Tibial nerve (tissue), 4 donors: ENCODE measurements at places on chromosomes 4 and X.

- DNase-seq: no peak
Measured at GRCh38 chrX:2324151-2324550, 176.6 kb downstream of the DHRSX start.

DNA sequence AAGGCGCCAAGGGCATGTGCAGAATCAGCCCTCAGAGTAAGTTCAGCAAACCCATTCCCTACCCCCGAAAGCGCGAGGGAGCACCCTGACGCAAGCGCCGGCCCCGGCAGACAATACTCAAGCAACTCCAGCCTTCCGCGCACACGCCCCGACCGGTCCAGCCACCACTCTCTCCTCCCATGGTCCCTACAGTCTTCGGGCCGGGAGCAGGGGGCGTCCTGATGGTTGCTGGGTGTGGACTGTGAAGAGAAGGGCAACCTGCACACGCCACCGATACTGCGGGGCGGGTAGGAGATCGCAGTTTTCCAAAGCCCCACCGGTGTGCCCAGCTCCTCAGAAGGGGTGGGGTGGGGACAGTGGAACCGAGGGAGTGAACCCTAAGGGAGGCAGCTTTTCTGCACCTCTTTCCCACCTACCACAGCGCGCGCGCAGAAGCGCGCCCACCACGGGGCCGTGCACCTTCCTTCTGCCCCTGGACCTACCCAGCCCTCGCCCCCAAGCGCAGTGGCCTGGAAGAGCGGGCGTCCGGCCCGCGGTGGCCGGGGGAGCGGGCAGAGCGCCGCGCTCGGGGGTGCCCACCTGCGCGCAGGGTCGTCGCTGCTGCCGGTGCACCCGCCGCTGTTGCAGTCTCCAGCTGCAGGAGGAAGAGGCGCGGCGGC is 650.2 kb upstream of the DIPK2B start:
- DNase-seq: no peak

- DNase-seq: no peak
Measured at GRCh38 chrX:97938706-97939105, 1055.0 kb downstream of the RPA4 start.

- DNase-seq: no peak
Measured at GRCh38 chr4:185730849-185731608, 81.0 kb downstream of the SORBS2 start.

GRCh38 chrX:40012868-40013265 is 84.9 kb downstream of the BCOR start:
- DNase-seq: no peak

- DNase-seq: no peak
Measured at GRCh38 chr4:94463771-94464170, 12.0 kb downstream of the PDLIM5 start.

DNA sequence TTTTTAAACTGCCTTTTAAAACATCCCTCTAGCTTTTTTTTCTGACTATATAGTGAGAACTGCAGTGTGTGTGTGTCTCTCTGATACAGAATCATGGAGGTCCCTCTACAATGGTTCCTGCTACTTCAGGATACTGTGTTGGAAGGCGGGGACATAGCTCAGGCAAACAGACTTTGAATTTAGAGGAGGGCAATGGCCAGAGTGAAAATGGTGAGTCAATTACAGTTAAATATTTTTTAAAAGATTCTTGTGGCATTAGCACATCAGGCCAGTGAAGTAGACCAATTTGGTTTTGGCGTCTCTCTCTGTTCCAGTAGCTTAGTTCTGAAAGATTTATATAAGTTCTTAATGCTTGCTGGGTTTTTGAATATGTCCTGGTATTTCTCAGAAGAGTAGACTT is 47.1 kb downstream of the ALG13 start:
- DNase-seq: no peak

- no peak for DNase-seq
Measured at GRCh38 chr4:128357286-128357685, 69.7 kb upstream of the PGRMC2 start.

- no peak for DNase-seq
Measured at GRCh38 chr4:86917212-86918039, 17.4 kb upstream of the AFF1 start.

DNA sequence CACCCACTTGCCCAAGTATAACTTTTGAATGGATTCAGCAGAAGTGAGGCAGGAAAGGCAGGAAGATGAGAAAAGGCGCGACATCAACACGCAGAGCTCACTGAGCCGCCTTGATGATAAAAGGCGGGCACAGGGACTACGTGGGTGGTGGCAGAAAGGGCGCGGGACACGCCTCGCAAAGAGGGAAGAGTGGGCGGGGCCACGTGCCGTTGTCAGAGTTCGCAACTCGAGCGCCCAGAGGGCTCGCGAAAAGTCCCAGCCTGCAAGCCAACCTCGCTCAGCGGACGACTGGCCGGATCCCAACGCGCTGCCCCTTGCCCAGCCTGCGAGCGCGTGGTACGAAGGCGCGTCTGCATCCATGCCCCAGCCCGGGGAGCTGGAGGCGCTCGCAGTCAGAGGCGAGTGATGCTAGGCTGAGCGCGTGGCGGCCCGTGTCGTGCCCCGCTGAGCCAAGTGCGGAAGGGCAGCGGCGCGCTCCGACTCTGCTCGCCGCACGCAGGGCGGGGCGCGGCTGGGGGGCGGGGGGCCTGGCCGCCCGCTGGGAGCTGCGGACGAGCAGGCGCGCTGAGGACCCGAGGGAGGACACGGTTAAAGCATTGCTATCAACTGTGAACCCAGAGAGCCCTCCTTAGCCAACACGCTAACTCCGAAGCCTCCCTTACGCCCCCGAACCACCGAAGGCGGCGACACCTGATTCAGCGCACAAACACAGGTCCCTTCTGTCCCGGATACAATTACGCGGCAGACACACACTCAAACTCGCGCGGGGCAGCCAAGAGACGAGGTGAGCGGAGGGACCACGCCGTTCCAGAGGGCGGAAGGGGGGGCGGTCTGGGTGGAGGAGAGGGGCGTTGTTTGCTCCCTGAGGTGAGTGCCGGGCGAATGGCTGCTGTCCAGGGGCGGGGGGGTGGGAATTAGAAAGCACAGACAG is at the start of gene UGT8:
Gene UGT8 (plus strand): TSS at position 617 of the 931 bp plus-strand sequence. CDS start 24,074 bp downstream, outside the sequence.
- DNase-seq: peak; percentile 16

- no peak for DNase-seq
Measured at GRCh38 chrX:71198066-71198465, 25.0 kb upstream of the GJB1 start.

DNA sequence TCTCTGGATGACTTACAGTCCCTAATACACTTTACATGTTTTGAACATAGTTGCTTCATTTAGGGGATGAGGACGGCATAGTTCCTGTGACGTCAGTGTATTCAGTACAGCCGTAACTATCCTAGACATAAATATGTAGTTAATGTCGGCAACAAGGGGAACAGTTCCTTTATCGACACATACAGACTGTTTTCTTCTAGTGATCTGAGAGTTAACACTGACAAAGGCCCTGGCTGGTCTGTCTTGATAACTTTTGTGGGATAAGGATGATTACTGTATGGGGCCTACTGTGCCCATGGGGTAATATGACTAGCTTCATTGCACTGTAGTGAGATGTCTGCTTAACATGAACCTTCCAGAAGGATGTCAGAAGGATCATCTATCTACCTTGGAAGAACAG is 131.2 kb downstream of the ZNF518B start:
- no peak for DNase-seq

GRCh38 chr4:132395561-132395960 is 753.5 kb upstream of the PCDH10 start:
- no peak for DNase-seq

GRCh38 chr4:144376866-144377265 is 236.3 kb upstream of the GYPA start:
- DNase-seq: no peak

DNA sequence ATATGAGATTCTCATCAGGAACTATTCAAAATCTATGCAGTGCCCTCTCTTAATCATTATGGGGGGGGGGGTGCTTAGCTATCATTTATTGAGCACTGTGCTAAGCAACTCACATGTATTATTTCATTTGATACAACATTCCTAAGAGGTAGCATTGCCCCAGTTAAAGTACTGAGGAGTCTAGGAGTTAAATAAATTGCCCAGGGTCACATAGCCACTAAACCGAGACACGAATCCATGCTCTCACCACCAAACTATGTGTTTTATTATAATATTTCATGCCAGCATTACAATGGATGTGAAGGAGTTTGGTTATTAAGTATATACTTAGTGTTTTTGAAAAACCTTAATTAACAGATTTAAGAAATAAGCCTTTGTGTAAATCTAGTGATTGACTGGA is 131.4 kb downstream of the CBR4 start:
- DNase-seq: no peak

GRCh38 chr4:100391863-100392262 is 126.0 kb downstream of the EMCN start:
- DNase-seq: no peak

GRCh38 chrX:131802836-131803626 is 220.1 kb upstream of the STK26 start:
- DNase-seq: no peak

GRCh38 chr4:97252615-97253154 is 890.6 kb downstream of the STPG2 start:
- no peak for DNase-seq

DNA sequence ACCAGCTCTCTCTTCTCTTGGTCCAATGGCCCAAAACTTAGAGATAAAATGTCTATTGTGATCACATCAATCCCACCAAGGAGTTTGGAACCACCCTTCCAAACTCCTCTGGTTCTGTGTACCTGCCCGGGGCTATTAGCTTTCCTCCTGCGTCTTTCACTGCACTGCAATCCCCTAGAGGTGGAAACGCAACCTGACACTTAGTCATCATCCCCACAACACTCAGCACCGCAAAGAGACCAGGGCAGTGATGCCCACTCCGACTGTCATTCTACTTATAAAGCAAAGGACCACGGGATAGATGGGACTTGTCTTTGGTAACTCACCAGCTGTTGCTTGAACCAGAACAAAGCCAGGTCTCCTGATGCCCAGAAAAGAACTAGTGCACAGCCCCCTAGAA is 22.0 kb downstream of the AFAP1 start:
- no peak for DNase-seq
